Stimulated activated CD4-positive, alpha-beta T cell treated with anti-CD3 and anti-CD28 coated beads, TNF-alpha, amount 100 ng/mL, for 4 hours (primary cell): ENCODE measurements at places on chromosomes 1 and 21.

GRCh38 chr1:119143706-119144105, 3.3 kb upstream of the WARS2 start:
- DNase-seq: no peak

GRCh38 chr21:31688603-31689368, 29.3 kb downstream of the SOD1 start:
- no peak for DNase-seq

- DNase-seq: no peak
These were observed 216.9 kb upstream of the SAMSN1 start for GRCh38 chr21:14762734-14763694.

GRCh38 chr1:9755441-9755995, 68.2 kb downstream of the CLSTN1 start:
- no peak for DNase-seq

- DNase-seq: no peak
These were observed 14.9 kb downstream of the AK2 start for GRCh38 chr1:33021567-33022431.

GRCh38 chr1:116360429-116361173, 12.4 kb upstream of the ATP1A1 start:
- DNase-seq: no peak

- DNase-seq: no peak
These were observed 39.1 kb downstream of the VPS26C start for GRCh38 chr21:37228003-37228400.

DNA sequence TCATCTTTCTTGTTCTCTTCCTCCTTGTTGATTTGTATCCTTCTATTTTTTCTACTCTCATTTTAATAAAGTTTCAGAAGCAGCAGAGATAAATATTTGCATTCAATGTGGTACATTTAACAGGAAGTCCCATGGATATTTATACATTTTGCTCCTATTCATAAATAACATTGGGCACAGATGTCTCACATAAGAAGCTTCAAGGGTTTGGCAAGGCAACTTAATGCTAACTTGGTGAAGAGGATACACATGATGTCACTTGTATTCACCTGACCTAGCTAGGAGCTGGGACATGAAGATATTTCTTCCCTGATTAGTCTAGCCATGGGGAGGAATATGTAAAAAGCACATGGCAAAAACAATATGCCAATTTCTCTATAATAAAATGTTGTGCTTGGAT, 65.1 kb upstream of the DUSP10 start:
- no peak for DNase-seq

- no peak for DNase-seq
These were observed 74.4 kb downstream of the ACTL8 start for GRCh38 chr1:17829579-17829978.

DNA sequence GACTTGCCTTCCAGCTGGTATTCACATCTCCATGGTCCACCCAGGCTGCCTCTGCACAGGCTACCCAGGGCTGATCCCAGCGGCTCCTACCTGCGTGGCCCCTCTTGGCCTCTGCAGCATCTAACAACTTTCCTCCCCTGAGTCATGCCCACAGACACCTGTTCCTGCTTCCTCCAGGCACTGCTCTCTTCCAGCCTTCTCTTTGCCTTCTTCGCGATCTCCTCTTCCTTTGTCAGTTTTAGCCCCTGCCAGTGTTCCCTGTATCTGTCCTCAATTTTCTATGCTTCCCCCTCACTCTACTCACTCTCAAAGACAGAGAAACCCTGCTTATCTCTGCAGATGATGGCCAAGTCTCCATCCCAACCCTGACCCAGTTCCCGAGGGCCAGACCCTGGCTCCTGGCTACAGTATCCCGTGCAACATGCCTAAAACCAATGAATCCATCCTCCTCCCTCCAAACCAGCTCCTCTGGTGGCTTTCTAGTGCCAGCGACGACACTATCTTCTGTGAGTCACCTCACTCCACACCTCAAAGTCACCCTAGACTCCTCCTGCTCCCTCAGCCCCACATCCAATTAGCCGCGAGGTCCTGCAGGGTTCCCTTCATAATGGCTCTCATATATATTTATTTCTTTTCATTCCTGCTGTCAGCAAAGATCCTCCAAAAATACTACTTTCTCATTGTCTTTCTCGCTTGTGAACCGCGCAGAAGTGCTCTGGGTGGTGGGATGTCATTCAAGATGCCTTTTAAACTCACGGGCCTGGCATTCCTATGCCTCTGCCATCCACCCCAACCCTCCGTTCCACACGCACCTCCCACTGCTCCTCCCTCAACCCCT, 259.2 kb downstream of the TOMM20 start:
- no peak for DNase-seq
